NCI-H226 (cell line): ENCODE measurements at places on chromosomes 2 and 18.

DNA sequence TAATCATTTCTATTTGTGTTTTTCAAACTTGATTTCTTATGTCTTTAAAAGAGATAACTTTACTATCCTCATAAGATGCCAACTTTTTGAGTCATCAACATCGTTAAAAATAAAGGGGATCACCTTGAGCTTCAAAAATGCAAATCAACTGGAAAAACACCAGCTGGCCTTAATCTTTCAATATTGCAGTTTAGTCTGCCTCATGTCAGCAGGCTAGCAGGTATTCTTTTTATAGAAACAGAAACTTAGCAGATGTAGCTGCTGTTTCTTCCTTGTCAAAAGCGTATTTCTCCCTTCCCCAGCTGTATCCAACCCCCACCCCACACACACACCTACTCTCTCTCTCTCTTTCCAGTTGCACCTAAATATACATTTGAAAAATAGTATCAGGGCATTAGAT is 154.1 kb upstream of the ZNF804A start:
- no peak for DNase-seq

DNA sequence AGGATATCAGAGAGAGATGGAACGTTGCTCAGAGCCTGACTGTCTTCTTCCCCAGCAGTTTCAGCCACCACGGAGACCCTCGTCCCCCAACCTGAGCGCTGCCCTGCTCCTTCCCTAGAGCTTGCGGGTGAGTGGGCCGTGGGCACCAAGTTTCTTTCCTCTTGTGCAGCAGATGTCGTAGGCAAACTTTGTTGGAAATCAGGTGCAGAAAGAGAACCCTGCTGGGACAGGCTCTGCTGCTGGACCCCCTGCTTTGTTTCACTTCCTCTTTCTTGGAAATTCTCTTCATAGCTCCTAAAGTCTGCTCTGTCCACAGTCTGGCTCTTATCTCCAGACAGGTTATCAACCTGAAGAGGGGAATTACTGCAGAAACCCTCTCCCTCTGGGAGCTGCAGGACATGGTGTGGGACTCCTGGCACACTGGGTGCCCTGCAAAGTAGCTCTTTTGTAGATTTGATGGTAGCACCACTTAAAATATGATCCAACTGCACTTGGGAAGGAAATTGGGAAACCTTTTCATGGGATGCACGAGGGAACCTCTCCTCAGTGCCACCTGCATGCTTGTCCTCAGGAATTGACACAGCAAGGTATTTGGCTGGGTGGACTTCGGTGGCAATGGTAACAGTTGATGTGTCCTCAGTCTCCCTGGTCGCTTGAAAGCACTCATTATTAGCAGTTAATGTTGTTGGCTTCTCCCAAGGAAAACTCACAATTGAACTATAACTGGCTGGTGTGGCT is 92.2 kb downstream of the ALPK2 start:
- DNase-seq = no peak

DNA sequence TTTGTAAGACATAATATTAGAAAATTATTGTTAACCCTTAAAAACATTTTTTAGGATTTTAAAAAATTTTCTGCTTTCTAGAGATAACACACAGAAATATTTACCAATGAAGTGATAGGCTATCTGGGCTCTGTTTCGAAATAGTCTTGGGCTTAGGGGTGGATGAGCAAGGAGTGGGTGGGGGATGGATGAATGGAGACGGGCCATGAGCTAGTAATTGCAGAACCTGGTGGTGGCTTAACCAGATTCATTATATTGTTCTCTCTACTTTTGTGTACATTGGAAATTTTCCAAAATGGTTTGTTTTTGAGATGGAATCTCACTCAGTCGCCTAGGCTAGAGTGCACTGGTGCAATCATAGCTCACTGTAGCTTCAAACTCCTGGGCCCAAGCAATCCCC is 89.6 kb downstream of the TCF7L1 start:
- no peak for DNase-seq

- DNase-seq = no peak
Observed at GRCh38 chr2:137950238-137950637, 14.0 kb upstream of the HNMT start.

GRCh38 chr2:26752656-26753055 is 11.4 kb upstream of the SLC35F6 start:
- DNase-seq = no peak

- DNase-seq = peak; percentile 47
Observed at GRCh38 chr2:74632939-74633312, 15.2 kb downstream of the M1AP start.

- no peak for DNase-seq
Observed at GRCh38 chr2:186683341-186683740, 10.5 kb upstream of the FAM171B start.

GRCh38 chr2:186129767-186130581 is 356.1 kb upstream of the ZC3H15 start:
- peak; percentile 69 for DNase-seq

DNA sequence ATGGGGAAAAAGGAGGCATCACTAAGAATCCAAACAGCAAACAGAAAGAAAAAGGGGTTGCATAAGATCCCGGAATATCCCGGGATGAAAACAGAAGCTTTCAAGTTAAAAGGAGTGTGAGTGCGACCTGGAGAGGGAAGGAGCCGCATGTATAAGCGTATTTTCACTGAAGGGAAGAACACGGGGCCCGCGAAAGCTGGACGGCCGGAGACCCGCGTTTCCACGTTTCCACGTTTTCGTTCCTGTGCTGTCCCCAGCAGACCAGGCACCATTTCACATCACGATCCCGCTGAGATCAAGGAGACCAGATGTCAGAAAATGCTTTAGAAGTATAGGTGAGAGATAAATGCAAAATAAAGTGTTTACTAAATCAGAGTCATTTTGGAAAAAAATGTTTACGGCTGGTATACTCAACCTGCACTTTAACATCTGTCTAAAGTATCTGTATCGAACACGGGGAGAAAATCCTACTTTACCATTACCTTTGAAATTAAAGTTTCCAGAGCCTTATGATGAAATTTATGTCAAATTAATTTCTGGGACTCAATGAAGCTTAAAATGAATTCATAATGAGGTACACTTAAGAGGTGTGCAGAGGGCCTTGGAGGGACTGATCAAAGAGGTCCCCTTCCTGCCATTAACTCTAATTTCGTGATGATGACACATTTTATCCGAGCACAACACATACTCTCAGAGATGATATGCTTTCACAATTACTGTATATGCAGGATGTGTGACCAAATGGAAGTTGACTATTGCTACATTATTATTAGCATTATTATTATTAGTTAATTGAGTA is 71.0 kb upstream of the SALL3 start:
- DNase-seq = no peak

DNA sequence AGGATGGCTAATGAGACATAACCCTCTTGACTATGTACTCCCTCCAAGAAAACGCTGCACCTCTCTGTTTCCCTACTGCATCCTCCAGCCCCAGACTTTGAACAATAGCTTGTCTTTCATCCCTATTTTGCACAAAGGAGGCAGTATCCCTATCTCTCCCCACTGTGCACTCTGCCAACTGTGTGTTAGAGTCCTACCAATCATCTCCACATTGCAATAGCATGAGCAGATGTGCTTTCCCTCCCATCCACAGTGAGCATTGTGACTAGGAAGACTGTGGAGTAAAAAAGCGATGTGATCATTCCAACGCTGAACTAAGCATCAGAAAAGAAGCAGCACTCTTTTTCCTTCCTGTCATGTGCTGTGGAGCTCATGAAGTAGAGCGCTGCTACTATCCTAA is 206.3 kb upstream of the GULP1 start:
- no peak for DNase-seq

- no peak for DNase-seq
Observed at GRCh38 chr2:27149570-27150405, 984 bp downstream of the TCF23 start.

DNA sequence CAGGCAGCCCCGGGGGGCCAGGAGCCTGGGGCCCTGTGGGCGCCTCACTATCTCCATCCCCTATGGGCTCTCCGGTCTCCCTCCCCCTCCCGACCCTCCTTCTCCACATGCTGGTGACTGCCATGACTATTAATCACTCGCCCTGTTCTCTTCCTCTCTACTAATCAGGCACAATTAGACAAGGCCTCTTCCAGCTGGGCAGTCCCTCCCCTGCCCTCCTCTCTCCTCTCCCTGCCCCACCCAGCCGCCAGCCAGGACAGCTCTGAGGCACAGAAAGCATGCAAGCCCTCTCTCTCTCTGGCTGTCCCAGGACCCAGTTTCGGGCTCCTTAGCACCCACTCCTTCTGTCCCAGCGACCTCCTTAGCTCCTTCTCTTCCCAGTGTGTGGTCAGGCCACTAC is 5.8 kb downstream of the ASIC4 start:
- DNase-seq = no peak

- DNase-seq = no peak
Observed at GRCh38 chr2:219557320-219557719, 13.5 kb downstream of the TMEM198 start.

DNA sequence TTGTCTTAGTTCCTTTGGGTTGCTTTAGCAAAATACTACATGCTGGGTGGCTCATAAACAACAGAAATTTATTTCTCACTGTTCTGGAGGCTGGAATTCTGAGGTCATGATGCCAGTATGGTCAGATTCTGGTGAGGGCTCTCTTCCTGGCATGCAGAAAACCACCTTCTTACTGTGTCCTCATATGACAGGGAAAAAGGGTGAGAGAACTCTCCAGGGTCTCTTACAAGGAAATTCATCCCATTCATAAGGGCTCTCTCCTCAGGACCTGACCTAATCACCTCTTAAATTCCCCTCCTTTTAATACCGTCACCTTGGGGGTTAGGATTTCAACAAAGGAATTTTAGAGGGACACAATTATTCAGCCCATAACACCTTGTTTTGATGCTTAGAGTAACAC is 243.1 kb upstream of the TNP1 start:
- DNase-seq = peak; percentile 7

DNA sequence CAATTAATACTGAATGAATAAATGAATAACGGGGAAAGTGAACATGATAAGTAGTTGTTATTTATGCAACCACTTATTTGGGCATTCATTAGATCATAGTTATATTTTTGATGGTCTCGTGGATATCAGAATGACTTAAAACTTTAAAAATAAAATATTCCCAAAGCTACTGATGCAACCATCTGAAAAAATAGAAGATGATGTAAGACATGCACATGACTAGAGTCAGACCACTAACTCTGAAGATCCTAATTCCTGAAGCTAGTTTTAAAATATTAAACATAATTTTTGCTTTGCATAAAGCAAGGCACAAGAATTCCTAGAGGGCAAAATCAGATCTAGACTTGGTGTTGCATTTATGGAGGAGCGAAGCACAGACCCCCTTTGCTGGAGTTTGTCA is 616.1 kb downstream of the IRS1 start:
- DNase-seq = no peak

GRCh38 chr2:38712871-38713270 is 38.3 kb downstream of the SRSF7 start:
- no peak for DNase-seq

GRCh38 chr2:187544371-187545080 is 9.7 kb downstream of the TFPI start:
- DNase-seq = peak; percentile 68

DNA sequence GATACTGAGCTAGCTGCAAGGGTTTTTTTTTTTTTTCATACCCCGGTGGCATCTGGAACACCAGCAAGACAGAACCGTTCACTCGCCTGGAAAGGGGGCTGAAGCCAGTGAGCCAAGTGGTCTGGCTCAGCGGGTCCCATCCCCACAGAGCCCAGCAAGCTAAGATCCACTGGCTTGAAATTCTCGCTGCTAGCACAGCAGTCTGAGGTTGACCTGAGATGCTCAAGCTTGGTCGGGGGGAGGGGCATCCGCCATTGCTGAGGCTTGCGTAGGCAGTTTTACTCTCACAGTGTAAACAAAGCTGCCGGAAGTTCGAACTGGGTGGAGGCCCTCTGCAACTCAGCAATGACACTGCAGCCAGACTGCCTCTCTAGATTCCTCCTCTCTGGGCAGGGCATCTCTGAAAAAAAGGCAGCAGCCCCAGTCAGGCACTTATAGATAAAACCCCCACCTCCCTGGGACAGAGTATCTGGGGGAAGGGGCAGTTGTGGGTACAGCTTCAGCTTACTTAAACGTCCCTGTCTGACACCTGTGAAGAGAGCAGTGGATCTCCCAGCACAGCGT is 5.1 kb upstream of the MIB1 start:
- no peak for DNase-seq

DNA sequence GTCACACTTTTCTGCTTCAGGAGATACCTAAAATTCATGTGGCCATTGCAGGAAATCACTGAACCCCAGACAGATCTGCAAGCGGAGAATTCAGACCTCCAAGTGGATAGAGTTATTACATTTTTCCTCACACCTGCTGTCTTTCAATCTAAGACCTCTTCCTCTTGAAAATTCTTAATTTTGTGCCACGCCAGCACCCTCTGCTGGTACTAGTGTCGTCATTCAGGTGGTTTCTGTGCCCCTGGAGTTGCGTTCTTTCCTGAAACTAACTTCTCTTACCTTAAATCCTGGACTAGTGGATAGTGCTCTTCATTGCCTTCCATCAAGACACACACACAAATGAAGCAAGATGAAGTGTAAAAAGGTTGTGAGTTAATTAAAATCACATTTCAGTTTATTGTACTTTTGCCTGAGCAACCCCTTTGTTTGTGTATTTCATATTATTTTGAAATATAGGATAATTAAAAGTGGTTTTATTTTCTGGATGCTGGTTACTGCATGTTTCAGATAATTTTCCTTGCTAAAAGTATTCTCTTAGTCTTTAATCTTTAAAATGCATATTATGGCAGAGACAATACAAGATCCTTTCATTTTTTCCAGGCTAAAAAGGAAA is 1.6 kb upstream of the DNER start:
- DNase-seq = peak; percentile 24

DNA sequence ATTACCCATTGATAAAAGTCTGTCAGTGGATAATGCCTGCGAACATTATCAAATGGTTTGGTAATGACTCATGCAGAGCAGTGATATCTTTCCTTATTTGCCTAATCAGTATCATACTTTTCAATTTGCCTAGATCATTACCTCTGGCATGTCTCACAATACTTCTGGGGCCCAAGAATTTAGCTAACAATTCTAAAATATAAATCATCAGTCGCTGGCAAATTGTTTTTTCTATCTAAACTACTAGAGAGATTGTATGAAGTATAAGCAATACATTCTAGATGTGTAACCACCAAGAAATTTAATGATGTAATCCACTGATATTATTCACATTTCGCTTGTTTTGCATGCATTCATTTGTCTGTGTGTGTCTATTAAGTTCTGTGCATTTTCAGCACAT is 191.2 kb upstream of the CDH19 start:
- peak; percentile 58 for DNase-seq

GRCh38 chr2:124025891-124026434 is 876 bp downstream of the CNTNAP5 start:
- no peak for DNase-seq

GRCh38 chr18:8229787-8230186 is 379.4 kb upstream of the RAB12 start:
- DNase-seq = no peak

- peak; percentile 19 for DNase-seq
Observed at GRCh38 chr2:223416815-223417610, 185.1 kb downstream of the SCG2 start.
